Activated CD8-positive, alpha-beta memory T cell treated with anti-CD3 and anti-CD28 coated beads for 1 hour (primary cell): ENCODE measurements at places on chromosomes 1 and 21.

- no peak for DNase-seq
Observed at GRCh38 chr1:61504852-61505390, 220.0 kb downstream of the TM2D1 start.

- no peak for DNase-seq
Observed at GRCh38 chr21:42672699-42673458, 19.5 kb downstream of the PDE9A start.

DNA sequence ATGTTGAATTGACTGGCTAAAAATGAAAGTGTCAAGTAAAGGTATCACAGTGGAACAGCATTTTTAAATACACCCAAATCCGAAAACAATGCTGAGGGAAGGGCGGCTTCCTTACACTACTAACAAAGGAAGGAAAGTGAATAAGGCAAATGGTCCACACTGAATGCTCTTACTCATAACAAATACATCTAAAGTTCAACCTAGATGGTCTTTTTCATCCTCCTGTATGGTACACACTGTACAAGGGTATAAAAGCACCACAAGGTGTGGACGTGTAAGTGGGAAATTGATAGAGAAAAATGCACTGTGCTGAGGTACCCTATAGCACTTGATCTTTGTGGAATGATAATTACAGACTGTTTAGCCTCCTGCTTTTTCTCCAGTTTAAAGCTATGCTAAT lies 7.1 kb upstream of the PALMD start:
- no peak for DNase-seq

DNA sequence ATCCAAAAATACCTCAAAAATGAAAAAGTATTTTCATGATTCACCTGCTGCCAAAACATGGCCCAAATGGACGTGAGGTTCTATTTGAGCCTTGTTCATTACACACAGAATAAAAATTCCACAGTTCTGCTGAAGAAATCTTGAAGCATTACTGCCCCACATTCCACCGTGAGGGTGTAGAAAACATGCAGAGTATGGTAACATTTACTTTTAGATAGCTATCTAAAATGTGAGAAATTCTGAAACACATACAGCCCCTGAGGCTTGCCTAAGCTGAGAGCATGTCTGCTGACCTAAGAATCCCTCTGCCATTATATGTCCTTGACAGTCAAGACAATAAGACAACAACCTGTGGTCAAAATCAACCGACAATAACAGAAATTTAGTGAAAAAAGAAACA lies 186.5 kb downstream of the DSCAM start:
- no peak for DNase-seq

- DNase-seq = no peak
Observed at GRCh38 chr1:220045356-220046051, 801 bp downstream of the EPRS1 start.

- no peak for DNase-seq
Observed at GRCh38 chr1:44016041-44016889, 15.0 kb downstream of the SLC6A9 start.

- DNase-seq = no peak
Observed at GRCh38 chr21:29800056-29800455, 139.7 kb downstream of the GRIK1 start.

DNA sequence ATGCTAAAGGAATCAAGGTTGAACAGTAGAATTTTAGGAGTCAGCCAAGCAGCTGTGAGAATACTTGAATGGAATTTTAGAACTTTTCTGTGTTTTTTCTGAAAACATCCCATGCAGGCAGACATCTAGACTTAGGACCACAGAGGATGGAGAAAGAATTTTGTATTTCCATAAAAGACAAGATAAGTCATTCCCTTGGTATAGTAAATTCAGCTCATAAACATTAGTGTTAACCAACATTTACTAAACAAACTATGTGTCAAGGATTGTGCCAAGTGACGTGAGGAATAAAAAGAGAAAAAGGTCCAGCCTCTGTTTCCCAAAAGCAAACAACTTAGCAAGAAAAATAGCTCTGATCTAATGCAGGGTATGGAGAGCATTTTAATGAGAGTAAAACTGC lies 210.2 kb upstream of the NR5A2 start:
- DNase-seq = no peak

GRCh38 chr1:19884312-19884711 lies 2.1 kb downstream of the OTUD3 start:
- DNase-seq = no peak

DNA sequence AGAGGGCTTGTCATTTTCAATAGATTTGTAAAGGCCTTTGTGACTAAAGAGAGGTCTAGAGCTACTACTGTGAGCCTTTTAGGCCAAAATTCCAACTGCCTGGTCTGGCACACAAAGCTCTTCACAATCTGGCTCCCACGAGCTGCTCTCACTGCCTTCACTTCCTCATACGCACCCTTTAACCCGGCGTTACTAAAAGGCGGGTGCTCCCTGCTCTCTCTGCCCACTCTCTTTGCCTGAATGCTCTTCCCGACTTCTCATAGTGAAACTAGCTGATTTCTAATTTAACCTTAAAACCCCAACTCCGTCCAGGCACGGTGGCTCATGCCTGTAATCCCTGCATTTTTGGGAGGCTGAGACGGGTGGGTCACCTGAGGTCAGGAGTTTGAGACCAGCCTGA lies 14.2 kb downstream of the BSDC1 start:
- no peak for DNase-seq

- no peak for DNase-seq
Observed at GRCh38 chr1:91402023-91402422, 2.6 kb downstream of the HFM1 start.

- DNase-seq = no peak
Observed at GRCh38 chr21:16194788-16195537, 465.2 kb downstream of the USP25 start.

GRCh38 chr1:236124965-236125364 lies 17.4 kb upstream of the GPR137B start:
- no peak for DNase-seq

DNA sequence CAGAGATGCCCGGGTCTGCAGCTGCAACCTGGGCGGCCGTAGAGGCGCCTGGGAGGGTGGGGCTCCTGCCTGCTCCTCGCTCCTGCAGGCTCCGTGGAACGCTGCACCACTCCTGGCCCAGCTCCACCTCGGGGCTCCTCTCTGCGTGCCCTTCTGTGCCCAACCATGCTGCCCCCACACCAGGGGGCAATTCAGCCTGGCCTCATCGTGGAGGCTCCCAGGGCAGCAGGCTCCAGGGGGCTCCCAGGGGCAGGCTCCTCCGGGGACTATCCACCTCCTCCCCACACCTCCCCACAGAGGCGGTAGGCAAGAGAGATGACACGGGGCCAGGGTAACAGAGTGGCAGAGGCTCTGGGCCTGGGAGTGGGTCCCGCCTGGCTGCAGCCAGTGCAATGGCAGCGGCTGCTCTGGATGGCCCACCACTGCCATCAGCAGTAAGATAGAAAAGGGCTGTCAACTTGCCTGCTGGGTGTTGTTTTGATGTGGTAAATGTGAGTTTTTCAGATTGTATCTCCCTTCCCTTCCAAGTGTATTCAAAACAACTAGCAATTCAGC lies 22.4 kb upstream of the LRRC8C start:
- DNase-seq = no peak

DNA sequence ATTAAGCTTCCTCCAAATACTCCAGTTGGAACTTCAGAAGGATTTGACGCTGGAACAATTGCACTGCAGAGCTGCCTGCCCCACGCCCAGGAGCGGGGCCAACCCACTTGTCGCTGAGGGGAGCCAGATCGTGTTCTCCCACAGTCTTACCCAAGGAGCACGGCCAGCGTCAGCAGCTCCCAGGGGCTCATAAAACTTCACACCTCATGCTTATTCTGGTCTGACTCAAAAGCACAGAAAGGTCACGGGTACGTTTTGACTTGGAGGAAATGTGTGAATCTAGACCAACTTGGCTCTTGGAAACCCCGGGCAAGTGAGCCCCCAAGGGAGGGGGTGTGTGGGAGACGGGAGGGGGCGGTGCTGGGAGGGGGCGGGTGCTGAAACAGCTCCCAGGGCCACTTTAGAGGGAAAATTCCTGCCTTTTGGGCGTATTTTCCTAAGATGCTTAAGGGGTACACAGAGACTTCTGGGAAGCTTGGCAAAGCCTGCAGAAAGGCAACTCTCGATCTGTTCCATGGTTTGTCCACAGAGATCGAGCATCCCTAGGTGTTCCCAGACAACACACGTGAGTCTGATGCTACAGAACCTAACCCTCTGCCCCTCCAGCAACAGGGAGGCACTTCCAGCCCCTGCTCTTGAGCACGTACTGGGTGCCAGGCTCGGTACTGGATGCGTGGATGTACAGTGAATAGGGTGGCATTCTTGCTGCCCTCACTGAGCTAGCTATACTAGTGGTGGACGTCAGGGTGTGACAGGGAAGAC lies 98.9 kb downstream of the DHRS3 start:
- no peak for DNase-seq

GRCh38 chr1:37999430-38000232 lies 5.7 kb downstream of the FHL3 start:
- no peak for DNase-seq

GRCh38 chr1:20949871-20950590 lies 162.9 kb upstream of the HP1BP3 start:
- no peak for DNase-seq

DNA sequence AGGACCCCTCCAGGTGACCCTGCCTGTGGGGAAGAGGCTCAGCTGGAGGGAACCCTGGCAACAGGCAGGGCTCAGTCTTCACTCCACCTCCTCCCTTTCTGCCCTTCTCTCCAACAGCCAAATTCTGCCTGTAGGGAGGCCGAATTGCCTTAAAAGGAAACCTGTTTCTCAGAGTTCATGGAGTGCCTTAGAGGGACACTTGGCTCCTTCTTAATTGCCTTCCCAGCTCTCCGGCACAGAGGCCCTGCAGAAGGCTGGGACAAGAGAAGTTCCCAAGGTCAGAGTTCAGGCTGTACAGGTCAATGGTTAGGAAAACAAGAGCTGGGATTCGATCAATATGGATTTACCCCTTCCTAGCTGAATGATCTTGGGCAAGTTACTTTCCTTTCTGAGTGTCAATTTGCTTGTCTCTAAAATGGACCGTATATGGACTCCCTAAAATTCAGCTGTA lies 6.2 kb downstream of the CSRP1 start:
- DNase-seq = no peak
